ENCODE measurements at places on chromosomes 11 and 22. TPM values are rescaled to one million over a fixed set of nuclear protein-coding genes. Genes with fewer than 3 reads are reported as not detected.

ANO1 gene
- not detected for total RNA-seq

GRCh38 chr11:128642571-128642970, 51.3 kb upstream of the FLI1 start:
- DNase-seq, result no peak

RAB36 gene
- 10.9 TPM for total RNA-seq

DNA sequence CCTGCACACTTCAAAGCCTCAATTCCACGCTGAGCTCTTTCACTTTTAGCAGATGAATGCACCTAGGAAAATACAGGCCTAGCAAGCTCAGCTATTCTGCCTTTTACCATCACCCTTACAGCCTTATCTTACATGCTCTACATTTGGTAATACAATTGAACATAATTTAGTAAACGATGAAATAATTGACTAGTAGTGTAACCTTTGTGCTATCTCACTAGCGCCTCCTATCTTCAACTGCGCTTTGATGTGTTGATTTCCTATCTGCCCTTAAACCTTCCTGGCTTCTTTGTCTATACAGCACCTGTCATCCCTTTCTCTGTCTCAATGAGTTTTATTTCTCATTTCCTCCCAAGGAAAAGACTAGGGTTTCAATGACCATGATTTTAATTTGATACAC, 149.7 kb downstream of the LRRC4C start:
- no peak for DNase-seq

- DNase-seq, result no peak
Observed at GRCh38 chr22:31742682-31743081, 7.2 kb downstream of the PRR14L start.

CD3D gene
- not detected for total RNA-seq

DNA sequence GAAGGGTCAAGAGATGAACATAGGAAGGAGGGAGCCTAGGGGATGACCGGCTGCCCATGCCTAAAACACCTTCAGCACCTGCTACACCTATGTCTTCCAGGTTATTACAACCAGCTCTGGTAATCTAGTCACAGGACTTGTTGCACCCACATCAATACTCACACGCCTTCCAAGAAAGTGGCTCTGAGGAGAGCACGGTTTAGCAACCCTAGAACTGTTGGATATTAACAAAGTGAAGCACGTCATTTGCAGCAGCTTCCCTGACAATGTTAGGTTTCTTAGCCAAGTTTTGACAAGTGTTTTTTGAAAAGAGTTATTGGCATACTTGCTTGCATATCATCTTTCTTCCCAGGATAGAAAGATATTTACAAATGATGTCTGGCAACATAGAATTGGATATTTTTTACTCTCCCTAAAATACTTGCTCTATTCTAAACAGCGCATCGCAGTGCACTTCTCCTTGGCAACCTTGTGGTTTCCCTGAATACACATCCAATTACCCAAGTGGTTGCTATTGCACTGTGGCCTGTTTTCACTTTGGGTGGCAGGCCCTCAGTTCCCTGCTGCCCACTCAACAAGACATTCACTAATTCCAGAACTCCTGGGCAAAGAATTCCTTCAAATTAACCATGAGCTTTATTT, 94.3 kb upstream of the ARHGAP42 start:
- DNase-seq, result no peak

GRCh38 chr11:11946878-11947277, 61.5 kb downstream of the DKK3 start:
- no peak for DNase-seq

ASPHD2 gene
- 2.3 TPM for total RNA-seq

DNA sequence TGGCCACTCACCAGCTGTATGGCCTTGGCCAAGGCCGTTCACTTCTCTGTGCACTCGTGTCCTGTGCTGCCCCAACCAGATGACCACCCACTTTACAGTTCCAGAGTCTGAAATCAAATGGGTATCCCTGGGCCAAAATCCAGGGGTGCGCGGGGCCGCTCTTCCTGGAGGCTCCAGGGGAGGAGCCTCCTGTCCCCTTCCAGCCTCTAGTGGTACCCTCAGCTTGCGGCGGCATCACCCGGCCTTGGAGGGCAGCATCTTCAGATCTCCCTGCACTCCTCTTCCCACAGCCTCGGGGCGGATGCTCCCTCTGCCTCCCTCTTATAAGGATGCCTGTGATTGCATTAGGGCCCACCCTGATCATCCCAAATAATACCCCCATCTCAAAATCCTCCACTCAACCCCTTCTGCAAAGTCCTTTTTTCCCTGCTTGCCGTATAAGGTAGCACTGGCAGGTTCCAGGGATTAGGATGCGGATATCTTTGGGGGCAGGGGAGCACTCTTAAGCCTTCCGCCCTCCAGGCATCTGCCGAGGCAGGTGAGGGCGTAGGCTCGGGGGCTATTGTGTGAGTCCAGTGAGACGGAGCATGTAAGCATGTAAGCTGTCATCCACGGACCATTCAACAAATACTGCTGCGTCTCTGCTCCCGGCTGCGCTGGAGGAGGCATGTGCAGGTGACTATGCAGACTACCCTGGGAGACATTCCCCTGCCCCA, 24.4 kb upstream of the SHISAL1 start:
- DNase-seq, result no peak

SNX19 gene
- 3.6 TPM for total RNA-seq

CST6 gene
- not detected for total RNA-seq

- DNase-seq, result no peak
Observed at GRCh38 chr22:42643634-42644421, 3.4 kb upstream of the ATP5MGL start.

CADM1 gene
- total RNA-seq, result 28.2 TPM

GRCh38 chr11:8203414-8203715, 34.5 kb upstream of the RIC3 start:
- no peak for DNase-seq

RAB3IL1 gene
- 9.6 TPM for total RNA-seq

GRCh38 chr22:39663751-39664150, 93.2 kb downstream of the CACNA1I start:
- no peak for DNase-seq

PHLDB1 gene
- total RNA-seq, result 26.6 TPM

GRCh38 chr11:93500759-93501158, 42.4 kb downstream of the SMCO4 start:
- no peak for DNase-seq

GRCh38 chr11:70399681-70400112, 1.4 kb downstream of the CTTN start:
- DNase-seq, result peak; percentile 87

TSGA10IP gene
- total RNA-seq, result not detected

- no peak for DNase-seq
Observed at GRCh38 chr11:78615724-78616123, 41.1 kb upstream of the NARS2 start.

- DNase-seq, result no peak
Observed at GRCh38 chr22:43860126-43860525, 2.2 kb downstream of the SULT4A1 start.

DNA sequence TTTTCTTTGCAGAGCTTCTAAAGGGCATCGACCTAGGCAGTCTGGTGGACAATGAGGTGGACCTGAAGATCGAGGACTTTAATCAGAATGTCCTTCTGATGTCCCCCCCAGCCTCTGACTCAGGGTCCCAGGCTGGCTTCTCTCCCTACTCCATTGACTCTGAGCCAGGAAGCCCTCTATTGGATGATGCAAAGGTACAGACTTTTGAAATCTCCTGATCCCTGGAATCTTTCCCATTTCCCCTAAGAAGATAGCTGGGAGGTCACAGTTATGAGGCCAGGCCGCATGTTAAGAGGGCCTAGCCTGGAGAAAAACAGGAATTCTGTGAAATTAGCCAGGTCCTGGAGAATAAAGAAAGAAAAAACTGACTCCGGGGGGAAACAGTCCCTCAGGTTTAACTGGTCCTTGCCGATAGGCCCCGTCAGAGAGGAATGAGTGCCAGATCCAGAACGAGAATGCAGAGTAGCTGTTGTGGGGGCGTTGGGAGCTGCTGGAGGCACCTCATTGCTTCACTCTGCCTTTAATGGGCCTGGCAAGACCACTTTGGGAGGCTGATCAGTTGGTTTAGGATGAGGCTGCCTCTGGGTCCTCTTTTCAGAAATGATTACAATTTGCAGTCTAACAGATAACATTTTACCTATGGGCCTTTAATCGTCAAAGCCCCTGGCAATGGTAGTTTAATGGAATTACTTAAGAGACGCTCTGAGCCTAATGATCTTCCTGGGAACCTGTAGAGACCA, 39.2 kb downstream of the SHISA8 start:
- no peak for DNase-seq

- no peak for DNase-seq
Observed at GRCh38 chr11:93902921-93903320, 52.5 kb upstream of the VSTM5 start.

CACNA1I gene
- total RNA-seq, result not detected

NLRX1 gene
- 43.3 TPM for total RNA-seq

DEPDC7 gene
- 2.5 TPM for total RNA-seq

DNA sequence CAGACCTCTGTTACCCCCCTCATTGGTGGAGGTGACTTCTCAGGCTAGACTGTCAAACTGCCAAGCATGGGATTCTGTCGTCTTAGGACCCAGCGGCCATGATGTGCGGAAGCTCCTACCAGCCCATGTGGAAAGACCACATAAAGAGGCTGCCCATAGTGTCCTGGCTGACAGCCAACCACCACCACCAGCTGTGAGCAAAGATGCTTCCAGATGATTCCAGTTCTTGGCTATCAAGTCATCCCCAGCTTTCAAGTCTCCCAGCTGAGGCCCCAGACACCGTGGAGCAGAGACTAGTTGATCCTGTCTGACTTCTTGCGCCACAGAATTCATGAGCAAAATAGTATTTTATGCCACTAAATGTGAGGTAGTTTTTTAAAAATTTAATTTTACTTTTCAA, 32.9 kb downstream of the SCUBE1 start:
- DNase-seq, result no peak

C11orf97 gene
- not detected for total RNA-seq

DNA sequence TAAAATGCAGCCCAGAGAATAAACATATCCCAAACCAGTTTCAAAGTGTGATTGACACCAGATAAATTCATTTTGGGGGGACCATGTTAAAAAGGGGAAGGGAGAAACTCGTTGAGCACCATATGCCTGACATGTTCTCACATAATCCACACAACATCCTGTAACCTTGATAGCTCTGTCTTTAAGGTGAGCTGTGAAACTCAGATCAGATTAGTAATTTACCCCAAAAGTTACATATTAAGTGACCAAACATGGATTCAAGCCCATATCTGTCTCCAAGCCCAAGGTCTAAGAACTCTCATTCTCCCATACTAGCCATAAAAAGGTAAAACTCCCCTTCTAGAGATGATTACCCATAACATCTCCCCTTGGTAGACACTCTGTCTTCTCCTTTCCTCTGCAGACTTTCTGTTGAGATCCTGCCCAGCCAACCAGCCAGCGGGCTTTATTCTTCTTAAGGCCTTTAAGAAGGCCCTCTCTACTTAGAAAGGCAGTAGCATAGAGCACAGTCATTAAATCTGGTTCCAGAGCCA, 150.7 kb downstream of the CCDC34 start:
- DNase-seq, result no peak

DNA sequence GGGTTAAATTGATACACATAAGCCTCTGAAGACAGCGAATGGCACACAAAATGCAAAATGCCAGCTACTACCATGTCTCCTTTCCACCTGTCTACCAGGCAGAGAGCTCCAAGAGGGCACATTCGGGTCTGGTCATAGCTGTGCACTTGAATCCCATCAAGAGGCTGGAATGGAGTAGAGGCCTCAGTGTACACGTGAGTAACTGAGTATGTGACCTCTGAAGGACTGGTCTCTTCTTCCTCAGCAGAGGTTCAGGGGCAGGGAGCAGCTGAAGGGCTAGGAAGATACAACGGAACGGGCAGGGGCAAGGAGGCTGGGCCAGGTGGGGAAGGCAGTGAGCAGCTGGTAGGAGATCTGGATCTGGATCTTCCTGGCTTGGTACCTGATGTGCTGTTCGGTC, 56.3 kb upstream of the PHOX2A start:
- no peak for DNase-seq

DNA sequence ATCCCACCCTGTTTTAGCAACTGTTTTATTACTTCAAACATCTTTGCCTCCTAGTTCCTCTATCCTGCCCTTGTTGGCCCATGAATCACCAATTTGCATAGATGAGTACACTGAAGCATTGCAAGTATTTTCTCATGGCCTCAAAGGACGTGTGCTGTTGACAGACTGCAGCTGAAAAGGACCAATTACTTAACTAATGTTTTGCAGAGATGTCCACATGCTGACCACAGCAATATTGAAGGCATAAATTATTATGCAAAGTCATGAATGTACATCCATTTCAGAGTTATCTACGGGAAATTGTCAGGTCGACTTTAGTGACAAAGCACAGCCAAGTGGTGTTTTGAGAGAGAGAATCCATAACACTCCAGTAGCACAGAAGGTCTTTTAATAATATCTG, 64.8 kb downstream of the CADM1 start:
- peak; percentile 19 for DNase-seq

Data from Caki2 (cell line).